Activated T-cell treated with anti-CD3 and anti-CD28 coated beads for 4 hours (primary cell): ENCODE measurements at places on chromosomes 1 and 21.
A peak's percentile ranks its signal among the peaks of the same experiment; 100 is the strongest.

- no peak for DNase-seq
These were observed 86.8 kb upstream of the PUM1 start for GRCh38 chr1:31152181-31152795.

DNA sequence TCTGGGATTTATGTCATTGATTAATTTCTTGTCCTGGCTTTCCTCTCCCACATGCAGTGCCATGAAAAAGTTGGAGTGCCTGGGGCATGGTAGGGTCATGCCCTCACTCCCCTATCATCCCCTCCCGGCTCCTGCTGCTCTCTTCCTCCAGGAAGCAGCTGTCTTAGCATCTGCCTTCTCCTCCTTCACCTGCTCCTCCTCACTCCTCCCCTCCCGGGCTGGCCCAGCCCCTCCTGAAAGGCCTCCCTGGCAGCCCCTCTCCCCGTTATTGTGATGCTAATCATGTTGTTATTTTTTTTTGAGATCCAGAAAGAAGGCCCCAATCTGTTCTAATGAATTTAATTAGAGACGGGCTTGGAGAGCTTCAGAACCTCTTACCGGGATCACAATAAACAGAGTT, 36.3 kb upstream of the NFASC start:
- DNase-seq = no peak

- peak; percentile 84 for DNase-seq
These were observed at the start of gene RIMS3 for GRCh38 chr1:40665335-40666171. TSS of gene RIMS3 (minus strand) at chr1:40665682. CDS start at chr1:40641925, 23,757 bp downstream.

DNA sequence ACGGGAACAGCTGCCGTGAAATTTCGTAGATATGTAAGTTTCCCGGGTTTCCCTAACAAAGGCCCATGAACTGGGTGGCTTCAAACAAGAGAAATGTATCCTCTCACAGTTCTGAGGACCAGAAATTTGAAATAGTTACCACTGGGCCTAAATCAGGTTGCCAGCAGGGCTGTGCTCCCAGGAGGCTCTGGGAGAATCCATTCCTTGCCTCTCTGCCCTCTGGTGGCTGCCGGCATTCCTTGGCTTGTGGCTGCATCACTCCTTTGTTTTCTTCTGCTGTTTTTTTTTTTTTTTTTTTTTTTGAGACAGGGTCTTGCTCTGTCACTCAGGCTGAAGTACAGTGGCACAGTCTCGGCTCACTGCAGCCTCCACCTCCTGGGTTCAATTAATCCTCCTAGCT, 23.7 kb downstream of the UMODL1 start:
- DNase-seq = no peak

- DNase-seq = no peak
These were observed 102.8 kb upstream of the ARTN start for GRCh38 chr1:43830802-43831201.
